ENCODE measurements at places on chromosomes 13 and 19.

DNA sequence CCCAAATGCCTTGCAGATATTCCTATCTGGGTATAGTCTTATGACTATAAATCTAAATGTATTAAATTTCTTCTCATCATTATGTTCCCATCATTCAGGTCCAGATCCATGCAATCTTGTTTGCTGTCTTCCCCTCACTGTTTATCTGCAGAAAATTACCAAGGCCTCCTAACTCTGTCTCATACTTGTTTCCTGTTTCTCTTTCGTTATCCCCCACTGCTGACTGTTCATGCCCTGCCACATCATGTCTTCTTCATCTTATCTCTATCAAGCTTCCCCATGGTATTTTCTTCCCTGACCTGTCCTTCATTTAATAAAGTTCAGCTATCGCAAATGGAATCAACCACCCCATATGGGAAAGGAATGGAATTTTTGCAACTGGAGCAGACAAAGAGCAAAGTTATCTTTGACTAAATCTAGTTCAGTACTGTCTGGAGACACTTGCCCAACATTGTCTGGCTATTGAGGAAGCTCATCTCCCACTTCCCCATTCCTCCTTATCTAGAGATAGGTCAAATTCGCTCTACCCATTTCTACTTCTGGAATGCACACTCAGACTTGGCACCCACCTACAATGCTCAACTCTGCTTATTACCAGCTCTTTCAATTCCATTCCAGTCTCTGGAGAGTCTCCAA is 1358.1 kb downstream of the EFNB2 start:
- no peak for DNase-seq

DNA sequence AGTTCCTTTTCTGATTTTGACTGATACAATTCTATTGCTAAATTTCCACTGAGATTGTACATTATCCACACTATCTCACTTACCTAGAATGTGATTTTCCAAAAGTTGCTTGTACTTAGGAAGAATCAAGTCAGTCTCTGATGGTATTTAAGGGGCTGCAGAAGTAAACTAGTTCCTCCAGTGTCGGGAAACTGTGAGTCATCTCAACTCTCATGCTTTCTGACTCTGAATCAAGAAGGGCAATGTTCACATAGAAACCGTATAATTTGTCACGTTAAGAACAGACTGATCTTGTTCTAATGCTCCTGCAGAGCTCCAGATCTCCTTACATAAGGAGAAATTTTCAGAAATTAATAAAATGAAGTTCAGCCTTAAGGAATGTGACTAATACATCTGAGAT is 369.3 kb downstream of the KLF5 start:
- DNase-seq, result peak; percentile 46

- DNase-seq, result no peak
Measured at GRCh38 chr19:5106971-5107370, 138.1 kb downstream of the KDM4B start.

- peak; percentile 25 for DNase-seq
Measured at GRCh38 chr19:35963514-35963913, 27.3 kb downstream of the LRFN3 start.

DNA sequence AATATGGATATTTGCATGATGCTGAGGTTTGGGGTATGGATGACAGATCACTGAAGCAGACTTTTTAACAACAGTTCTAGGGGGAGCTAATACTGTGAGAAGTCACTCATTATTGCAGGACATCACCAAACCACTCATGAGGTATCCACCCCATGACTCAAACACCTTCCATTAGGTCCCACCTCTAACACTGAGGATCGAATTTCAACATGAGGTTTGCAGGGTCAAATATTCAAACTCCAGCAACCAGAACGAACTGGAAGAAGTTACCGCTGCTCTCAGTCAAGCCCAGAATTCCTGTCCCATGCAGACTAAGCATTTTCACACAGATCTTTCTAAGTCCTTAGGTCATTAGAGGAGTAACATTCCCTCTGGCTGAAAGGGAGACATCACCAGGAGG is 758.9 kb downstream of the UQCRFS1 start:
- no peak for DNase-seq

GRCh38 chr13:101262306-101262705 is 154.0 kb downstream of the NALCN start:
- DNase-seq, result no peak

GRCh38 chr13:95044452-95045205 is 256.6 kb downstream of the ABCC4 start:
- no peak for DNase-seq

GRCh38 chr13:26010487-26011207 is 41.2 kb downstream of the SHISA2 start:
- no peak for DNase-seq

DNA sequence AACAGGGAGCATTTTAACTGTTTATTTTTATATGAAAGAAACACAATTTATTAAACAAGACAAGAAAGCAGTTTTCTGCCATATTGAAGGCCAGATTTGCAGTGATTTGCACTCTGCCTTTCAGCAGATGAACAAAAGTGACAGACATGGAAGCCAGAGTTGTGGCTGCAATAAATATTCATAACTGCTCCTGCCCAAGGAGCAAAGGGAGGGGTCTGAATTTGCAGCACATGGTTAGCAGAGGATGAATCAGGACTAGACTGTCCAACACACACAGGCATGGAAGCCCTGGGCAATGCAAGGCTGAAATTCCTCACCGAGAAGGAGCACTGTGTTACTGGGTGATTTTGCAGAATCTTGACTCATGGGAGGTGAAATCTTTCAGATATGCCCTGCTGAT is 418.2 kb downstream of the DCT start:
- peak; percentile 73 for DNase-seq

- no peak for DNase-seq
Measured at GRCh38 chr13:107421951-107422350, 793.4 kb downstream of the LIG4 start.

DNA sequence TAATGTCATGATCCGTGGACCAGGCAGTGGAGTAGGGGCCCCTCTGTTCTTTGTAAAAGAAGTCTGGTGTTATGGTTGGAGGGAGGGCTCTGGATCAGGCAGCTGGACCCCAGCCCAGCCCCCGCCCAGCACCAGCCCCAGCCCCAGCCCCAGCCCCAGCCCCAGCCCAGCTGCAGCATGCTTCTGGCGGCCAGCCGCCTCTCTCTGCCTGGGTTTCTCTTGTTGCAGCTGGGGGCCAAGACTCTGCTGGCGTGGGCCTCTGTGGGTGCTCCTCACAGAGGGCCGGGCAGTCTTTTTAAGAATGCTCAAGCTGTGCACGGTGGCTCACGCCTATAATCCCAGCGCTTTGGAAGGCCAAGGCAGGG is 17.9 kb downstream of the DOT1L start:
- DNase-seq, result no peak

DNA sequence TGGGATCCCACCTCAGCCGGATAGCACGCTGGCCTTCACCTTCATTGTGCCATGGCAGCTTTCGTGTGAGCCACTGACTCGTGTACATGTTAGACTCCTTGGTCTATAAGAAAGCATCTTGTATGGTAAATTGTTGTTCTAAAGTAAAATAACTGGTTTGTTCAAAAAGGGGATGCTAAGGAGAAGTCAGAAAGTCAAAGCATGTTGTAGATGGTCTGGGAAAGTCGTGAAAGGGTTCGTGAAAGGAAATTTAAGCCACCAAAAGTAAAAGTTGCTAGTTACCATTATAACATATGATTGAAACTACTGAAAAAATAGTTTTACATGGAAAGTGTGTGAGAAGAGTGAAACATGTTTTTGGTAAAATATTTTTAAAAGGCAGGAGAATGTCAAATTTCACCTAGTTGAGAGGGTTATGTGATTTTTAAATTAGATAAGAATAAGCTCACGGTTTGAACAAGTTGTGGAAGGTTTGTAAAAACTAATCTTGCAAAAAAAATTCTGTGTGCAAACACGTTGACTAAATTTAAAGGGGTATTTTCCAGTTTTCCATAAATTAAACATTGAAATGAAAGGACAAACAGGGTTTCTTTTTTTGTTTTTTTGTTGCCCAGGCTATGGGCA is 23.4 kb downstream of the DPRX start:
- DNase-seq, result no peak

GRCh38 chr13:67437244-67437643 is 207.1 kb upstream of the PCDH9 start:
- DNase-seq, result no peak

- no peak for DNase-seq
Measured at GRCh38 chr13:103236213-103236612, 170.0 kb upstream of the SLC10A2 start.

DNA sequence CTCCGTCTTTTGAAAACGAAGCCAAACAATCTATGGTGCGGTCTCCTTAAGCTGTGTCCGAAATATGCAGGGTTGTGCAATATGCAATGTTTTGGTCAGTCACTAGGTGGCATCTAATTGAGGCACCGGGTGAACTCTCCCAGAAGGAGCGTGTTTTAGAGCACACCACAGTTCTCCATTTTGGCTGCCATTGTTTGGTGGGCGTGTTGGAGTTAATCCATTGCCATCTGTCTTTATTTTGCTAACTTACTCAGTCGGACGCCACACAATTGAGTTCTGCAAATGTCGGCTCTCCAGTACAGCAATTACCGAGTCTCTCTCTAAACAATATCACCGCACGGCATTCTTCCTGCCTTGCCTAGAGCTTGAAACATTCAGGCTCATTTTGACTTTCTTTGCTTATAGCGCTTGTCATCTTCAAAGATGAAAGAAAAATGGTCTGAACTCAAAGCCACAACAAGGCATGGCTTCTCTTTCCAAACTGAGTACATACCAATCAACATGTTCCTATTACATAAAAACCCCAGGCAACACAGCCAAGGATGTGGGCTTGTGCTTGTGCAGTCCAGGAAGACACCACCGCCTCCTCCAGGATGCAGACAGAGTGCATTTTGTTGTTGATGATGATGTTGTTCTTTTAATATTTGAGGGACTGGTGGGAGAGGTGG is 182.0 kb upstream of the SERP2 start:
- peak; percentile 66 for DNase-seq

DNA sequence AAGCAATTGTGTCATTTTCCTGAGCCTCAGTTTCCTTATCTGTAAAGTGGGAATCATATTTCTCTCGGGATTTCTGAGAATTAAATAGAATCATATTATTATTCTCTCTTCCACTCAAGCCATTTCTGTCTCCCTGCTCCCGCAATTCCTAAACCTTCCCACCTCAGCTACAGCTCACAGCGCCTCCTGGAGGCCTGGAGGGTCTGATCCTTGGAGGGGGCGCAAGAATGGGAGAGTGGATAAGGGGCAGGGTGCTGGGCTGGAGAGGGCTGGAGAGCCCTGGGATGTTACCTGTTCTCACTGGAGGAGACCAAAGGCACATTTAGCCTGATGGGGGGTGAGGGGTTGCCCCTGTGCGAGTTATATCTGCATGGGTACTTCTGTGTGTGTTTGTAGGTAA is 31.1 kb upstream of the CYP2S1 start:
- DNase-seq, result no peak

GRCh38 chr19:17075864-17076542 is 426 bp downstream of the MYO9B start:
- DNase-seq, result peak; percentile 46

DNA sequence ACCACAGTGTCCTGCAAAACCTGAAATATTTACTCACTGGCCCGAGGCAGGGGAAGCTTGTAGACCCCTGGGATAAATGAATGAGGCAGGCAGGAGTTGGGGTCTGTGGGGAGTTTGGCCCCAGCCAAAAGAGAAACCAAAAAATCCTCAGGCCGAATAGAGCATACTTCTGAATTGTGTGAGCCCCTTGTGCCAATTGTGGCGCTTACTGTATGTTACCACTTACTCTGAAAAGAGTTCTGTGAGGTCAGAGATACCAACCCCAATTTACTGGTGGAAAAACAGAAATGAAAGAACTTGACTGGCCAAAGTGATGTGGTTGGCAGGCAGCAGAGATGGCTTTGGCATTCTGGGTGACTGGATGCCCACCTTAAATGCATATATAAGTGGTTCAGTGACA is 6.9 kb downstream of the CARM1 start:
- DNase-seq, result no peak
